SK-N-DZ (cell line): ENCODE measurements at places on chromosomes 12 and 14.

- DNase-seq: peak; percentile 95
Measured at GRCh38 chr12:51951199-51951842, at the start of gene ACVR1B. Gene ACVR1B, plus strand, starts transcription at chr12:51951699. Its CDS starts 45 bp downstream, at chr12:51951744.

DNA sequence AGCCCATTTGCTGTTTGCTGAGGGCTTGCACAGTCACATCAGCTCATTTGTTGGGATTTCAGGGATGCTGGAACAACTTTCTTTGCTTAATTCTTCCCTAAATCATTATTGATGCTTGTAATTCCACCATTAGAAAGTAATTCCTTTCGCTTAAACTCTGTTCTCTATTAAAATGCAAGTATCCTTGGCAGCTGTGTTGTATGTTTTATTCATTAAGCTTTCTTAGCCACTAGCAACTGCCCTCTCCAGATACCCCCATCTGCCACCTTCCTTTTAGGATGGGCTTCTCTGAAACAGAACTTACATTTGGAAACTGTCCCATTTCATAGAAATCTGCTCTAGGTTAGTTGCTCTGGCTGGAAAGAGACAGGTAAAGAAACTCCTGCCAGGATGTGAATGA lies 43.7 kb downstream of the ADCK1 start:
- no peak for DNase-seq

DNA sequence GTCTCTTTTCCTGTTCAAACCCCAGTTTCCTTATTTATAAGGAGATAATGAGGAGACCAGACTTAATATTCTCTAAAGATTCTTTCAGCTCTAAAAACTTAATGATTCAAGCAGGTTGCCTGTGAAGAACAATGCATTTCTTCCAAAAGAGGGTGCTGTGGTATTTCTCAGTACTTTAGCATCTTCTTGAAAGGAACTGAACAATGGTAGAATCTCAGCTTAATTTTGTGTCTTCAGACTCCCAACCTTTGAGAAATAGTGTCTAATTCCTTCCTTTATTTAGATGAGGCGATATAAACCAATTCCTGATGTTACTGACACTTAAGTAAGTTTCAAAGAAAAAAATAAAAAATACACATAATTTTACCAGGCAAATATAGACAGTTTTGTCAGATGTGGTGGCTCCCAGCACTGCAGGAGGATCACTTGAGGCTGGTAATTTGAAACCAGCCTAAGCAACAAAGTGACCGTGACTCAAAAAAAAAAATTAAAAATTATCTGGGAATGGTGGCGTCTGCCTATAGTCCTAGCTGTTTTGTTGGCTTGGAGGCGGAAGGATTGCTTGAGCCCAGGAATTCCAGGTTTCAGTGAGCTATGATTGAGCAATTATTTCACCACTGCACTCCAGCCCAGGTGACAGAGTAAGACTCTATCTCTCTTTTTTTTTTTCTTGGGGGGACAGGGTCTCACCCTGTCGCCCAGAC lies 76.9 kb upstream of the PSMA6 start:
- DNase-seq: peak; percentile 29

DNA sequence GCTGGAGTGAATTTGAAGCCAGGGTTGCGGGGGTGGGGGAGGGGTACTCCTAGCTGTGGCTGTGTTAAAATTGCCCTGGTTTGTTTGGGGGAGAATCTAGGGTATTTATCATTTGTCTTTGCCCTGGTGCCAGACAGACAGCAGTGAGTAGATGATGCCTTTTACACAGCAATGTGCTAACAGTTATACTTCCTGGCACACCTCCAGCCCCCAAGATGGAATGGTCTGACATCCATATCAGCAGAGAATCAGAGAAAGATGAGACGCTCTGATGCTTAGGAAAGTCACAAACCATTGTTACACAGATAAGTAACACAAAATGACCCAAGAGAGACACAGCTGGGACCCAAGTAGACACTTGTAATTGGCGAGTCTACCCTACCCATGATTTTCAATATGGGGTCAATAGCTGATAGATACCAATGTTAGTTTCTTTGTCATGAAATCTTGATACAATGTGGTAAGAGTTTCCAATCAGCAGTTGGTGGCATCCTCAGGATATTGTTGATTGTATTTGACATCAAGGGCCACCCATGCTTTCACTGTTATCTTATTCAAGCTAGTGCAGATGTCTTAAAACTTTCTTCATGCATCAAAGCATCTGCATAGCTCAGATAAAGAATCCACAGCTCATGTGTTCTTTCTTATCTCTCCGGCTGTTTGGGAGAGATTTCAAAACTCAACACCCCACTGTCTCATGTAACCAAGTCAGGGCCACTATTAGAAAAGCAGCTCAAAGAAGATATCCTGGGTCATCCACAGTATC lies 2.6 kb upstream of the PRKAB1 start:
- DNase-seq: no peak

DNA sequence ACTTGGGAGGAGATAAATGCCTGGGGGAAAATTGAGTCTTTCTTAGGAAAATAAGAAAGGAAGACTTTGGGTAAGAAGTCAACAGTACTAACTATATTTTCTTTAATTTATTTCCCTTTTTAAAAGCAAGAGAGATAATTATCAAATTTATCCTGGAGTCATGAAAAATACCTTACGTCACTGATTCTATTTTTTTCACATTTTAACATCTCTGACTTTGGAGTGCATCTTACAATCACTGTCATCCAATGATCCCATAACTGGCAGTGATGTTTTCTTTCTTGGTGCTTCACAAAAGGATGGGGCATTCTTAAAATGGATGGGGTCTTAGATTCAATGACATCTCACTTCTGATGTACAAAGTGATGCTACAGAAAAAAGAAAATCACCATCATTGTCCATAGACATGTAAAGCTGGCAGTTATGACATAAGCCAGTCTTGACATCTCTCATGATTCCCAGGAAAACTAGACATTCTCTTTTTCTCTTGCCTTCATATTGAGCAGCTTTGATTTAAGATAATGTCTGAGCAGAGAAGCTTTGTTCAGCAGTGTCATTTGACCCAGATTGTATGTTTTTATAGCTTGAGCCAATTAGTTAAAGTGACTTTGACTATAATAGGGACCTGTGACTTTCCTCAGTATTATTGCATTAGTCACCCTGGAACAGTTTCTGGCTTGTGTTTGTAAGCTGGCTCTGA lies 236.2 kb downstream of the EGLN3 start:
- peak; percentile 92 for DNase-seq

GRCh38 chr14:21711360-21711961 lies 37.8 kb upstream of the OR4E1 start:
- DNase-seq: peak; percentile 40
